ENCODE measurements at places on chromosomes 5 and 9. TPM values are rescaled to one million over a fixed set of nuclear protein-coding genes. Genes with fewer than 3 reads are reported as not detected.

DNA sequence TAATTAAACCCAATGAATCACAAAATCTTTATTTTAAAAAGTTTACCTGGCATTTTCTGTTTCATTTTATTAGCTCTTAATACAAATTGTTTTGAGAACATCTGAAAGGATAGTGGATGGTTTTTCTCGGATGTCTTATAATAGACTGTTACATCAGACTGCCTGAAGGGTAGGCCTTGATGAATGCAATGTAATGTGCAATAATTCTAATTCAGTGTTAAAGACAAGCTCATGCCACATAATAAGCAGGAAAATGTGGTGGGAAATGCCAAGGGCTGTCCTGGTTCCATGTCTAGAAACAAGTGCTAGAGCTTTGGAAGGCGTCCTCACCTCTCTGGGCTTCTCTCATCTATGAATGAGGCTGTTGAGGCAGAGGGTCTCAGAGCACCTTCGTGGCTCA lies 148.1 kb downstream of the DEPDC1B start:
- H3K4me1 ChIP-seq = no peaks in the 10 kb centered on the region
- no peak overlapping the region for H3K27ac ChIP-seq
- no peak overlapping the region for H3K4me3 ChIP-seq
- H3K27me3 ChIP-seq = no peaks in the 10 kb centered on the region
- DNase-seq = no peak

The ASTN2 gene
- total RNA-seq = 3.0 TPM

- H3K36me3 ChIP-seq = no peaks in the 10 kb centered on the region
- no peak overlapping the region for H3K27ac ChIP-seq
- no peak overlapping the region for H3K4me3 ChIP-seq
- no peaks in the 10 kb centered on the region for H3K4me1 ChIP-seq
Observed at GRCh38 chr5:91361055-91361701, 21.9 kb downstream of the ARRDC3 start.

GRCh38 chr9:84748112-84748511 lies 78.6 kb downstream of the NTRK2 start:
- no peak overlapping the region for H3K27ac ChIP-seq
- no peaks in the 10 kb centered on the region for H3K27me3 ChIP-seq
- no peaks in the 10 kb centered on the region for H3K36me3 ChIP-seq
- peaks cover 12% of the 10 kb centered on the region for H3K4me1 ChIP-seq
- H3K4me3 ChIP-seq = no peak overlapping the region
- no peak for DNase-seq

The GCNT4 gene
- total RNA-seq = 2.4 TPM

- H3K27me3 ChIP-seq = no peaks in the 10 kb centered on the region
- DNase-seq = no peak
- no peaks in the 10 kb centered on the region for H3K36me3 ChIP-seq
- H3K4me1 ChIP-seq = no peaks in the 10 kb centered on the region
- peak overlapping the region; percentile 61 for H3K27ac ChIP-seq
Observed at GRCh38 chr9:95009459-95009858, 283.0 kb downstream of the AOPEP start.

GRCh38 chr5:45017568-45017967 lies 208.8 kb downstream of the MRPS30 start:
- DNase-seq = no peak
- no peaks in the 10 kb centered on the region for H3K36me3 ChIP-seq
- no peaks in the 10 kb centered on the region for H3K27me3 ChIP-seq
- H3K4me3 ChIP-seq = no peak overlapping the region

The ANKRD34B gene
- total RNA-seq = not detected

- DNase-seq = peak; percentile 25
- H3K4me1 ChIP-seq = no peaks in the 10 kb centered on the region
- H3K4me3 ChIP-seq = no peak overlapping the region
- H3K27ac ChIP-seq = no peak overlapping the region
Observed at GRCh38 chr5:161105525-161105924, 253.5 kb upstream of the ATP10B start.

The SLC4A9 gene
- not detected for total RNA-seq

- H3K27ac ChIP-seq = no peak overlapping the region
- no peak for DNase-seq
- no peaks in the 10 kb centered on the region for H3K27me3 ChIP-seq
- peaks cover 23% of the 10 kb centered on the region for H3K4me1 ChIP-seq
- H3K36me3 ChIP-seq = no peaks in the 10 kb centered on the region
- no peak overlapping the region for H3K4me3 ChIP-seq
Observed at GRCh38 chr9:126363847-126364671, 37.4 kb downstream of the MVB12B start.

GRCh38 chr5:168408561-168409305 lies 77.5 kb upstream of the RARS1 start:
- DNase-seq = no peak
- peaks cover 5% of the 10 kb centered on the region for H3K36me3 ChIP-seq
- H3K27ac ChIP-seq = no peak overlapping the region
- H3K4me3 ChIP-seq = no peak overlapping the region

DNA sequence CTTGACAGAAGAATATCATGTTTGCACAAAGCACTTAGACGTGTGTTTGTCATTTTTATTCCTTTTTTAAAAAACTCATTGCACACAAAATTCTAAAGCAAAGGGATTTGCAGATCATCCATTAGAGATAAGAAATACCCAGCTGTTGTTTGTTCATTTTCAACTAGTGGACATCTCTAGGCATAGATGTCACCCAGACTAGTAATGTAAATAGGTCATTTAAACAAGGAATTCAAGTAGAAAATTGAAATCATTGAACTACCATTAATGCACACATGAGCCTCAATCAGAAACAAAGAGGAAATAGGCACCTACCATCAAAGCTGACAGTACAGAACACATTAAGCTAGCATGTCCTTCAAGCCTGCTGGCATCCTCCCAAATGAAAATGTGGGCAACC lies 107.3 kb downstream of the OR2K2 start:
- DNase-seq = no peak
- no peaks in the 10 kb centered on the region for H3K4me1 ChIP-seq
- H3K36me3 ChIP-seq = no peaks in the 10 kb centered on the region
- H3K4me3 ChIP-seq = no peak overlapping the region
- no peak overlapping the region for H3K27ac ChIP-seq

- peak within 1 kb of the TSS; percentile 68 for H3K4me3 ChIP-seq
- no peaks in the 10 kb centered on the region for H3K36me3 ChIP-seq
- peak; percentile 91 for DNase-seq
- H3K27ac ChIP-seq = peak within 1 kb of the TSS; percentile 85
- peaks cover 8% of the 10 kb centered on the region for H3K4me1 ChIP-seq
Observed at GRCh38 chr9:16870596-16871335, at the start of gene BNC2. BNC2 (minus strand) TSS chr9:16870670; CDS start chr9:16870648, 22 bp downstream.

DNA sequence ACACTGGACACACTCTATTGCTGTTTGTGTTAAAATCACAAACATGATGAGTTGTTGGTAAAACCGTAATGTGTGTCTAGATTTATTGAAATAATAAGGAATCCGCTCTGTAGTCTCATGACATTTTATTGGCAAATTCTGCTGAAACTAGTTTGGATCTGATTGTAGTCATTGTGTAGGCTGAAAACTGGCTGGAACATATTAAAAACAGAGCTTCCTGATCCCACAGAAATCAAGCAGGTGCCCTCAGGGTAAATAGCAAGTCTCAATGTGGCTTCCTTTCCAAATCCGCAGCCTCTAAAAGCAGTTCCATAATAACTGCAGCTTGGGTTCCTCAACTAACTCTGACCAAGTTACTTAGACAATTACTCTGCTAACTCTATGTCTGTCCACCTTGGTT lies 427.5 kb upstream of the KIF2A start:
- H3K4me1 ChIP-seq = no peaks in the 10 kb centered on the region
- no peaks in the 10 kb centered on the region for H3K27me3 ChIP-seq
- no peak overlapping the region for H3K4me3 ChIP-seq

DNA sequence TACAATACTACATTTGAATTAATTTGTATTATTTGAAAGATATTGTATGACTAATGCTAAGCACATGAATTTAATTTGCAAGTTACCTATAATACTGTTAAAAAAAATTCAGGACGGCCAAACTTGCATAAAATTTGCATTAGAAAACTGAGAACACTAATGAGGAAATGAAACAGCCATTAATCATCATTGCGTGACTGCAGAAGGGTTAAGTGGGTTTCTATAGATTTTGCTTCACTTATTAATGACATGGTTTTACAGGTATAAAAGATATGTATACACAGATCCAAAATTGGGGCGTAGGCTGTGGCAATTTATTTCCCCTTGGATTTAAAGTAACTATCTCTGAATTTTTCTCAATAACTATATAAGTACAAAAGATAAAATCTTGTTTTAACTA lies 882.6 kb downstream of the PTPRD start:
- H3K27me3 ChIP-seq = no peaks in the 10 kb centered on the region
- DNase-seq = no peak
- H3K4me1 ChIP-seq = no peaks in the 10 kb centered on the region
- no peak overlapping the region for H3K27ac ChIP-seq

The EFNA5 gene
- total RNA-seq = 16.0 TPM

DNA sequence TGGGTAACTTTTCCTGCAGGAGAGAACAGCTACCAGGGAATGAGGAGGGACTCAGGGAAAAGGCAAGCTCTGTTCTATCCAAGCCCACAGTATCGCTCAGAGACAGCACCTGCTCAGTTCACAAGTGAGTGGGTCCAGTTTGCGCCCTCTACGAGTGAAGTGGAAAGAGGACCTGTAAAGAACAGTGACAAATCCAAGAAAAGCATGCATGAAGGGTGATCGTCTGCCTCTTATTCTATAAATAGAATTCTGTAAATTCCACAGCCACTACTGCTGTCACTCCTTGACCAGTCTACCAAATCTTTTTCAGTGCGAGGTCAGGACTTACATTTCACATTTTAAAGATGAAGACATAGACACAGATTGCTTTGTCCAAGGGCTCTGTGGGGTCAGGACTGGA lies 117.5 kb downstream of the ENTREP1 start:
- no peak overlapping the region for H3K4me3 ChIP-seq
- no peaks in the 10 kb centered on the region for H3K36me3 ChIP-seq
- no peak overlapping the region for H3K27ac ChIP-seq
- DNase-seq = no peak
- H3K27me3 ChIP-seq = no peaks in the 10 kb centered on the region

Data from upper lobe of left lung (tissue), 6 donors.